ENCODE measurements at places on chromosomes 11 and 22. TPM values are rescaled to one million over a fixed set of nuclear protein-coding genes. Genes with fewer than 3 reads are reported as not detected.

DNA sequence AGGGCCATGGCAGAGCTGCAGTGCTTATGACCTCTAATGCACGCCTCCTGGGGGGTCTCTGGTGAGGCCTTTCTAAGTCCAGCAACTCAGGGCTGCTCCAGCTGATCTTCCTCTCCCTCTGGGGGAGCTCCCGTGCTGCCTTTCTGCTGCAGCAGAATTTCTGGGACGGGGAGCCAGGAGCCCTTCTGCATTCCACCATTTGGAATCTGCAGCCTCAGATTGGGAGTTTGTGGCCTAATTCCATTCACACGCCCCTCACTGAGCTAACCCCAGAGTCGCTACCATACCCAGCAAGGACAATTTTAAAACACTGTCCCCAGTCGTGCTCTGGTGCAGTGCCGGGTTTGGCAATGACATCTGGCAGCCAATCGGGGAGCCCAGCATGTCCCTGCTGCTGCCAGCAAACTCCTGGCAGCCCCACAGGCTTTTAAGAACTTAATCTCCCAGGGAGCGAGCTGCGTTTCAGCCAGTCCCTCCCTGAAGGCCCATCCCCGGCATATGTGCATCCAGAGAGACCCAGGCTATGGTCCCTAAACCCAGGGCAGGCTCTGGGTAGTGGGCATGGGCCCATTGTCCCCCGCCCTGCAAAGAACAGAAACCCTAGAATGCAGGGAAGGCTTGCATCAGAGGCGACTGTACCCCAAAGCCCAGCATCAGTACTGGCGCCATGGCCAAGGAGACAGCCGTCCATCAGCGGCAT is 4.7 kb downstream of the SHANK2 start:
- no peak for DNase-seq

DNA sequence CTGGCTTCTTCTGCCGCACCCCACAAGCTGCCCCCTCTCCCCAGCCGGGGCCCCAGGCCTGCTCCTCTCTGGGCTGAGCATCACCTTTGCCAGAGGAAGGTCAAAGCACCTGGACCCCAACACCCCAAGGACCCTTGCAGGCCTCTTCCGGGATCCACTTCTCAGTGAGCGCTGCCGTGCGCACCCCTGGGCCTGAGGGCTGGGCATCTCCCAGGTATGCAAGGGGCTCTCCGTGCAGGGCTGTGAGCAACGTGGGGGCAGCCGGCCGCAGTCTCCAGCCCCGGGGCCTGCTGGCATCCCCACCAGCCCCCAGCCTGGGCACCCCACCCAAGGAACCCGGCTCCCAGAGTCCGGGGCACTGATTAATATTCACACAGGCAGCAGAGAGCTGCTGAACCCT is 64.0 kb downstream of the BRD1 start:
- no peak for DNase-seq

SLC25A18 gene
- not detected for total RNA-seq

DNA sequence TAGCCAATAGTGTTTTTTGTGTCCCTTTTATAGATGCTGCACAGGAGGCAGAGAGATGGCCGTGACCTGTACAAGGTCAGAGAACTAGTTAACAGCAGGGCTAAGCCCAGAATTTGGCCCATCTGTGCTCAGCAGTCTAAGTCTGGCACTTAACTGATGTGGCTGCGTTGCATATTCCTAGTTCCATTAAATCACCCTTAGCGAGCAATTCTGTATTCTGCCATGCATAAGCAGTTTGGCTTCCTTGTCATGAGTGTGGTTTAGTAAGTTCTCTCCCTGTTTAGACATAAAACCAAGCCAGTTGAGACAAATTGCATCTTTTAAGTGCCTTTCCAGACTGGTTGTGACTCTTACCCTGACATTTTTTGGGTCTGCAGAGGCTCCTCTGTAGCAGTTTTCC is 230.6 kb upstream of the TENM4 start:
- no peak for DNase-seq

RASD2 gene
- total RNA-seq: not detected
